Stimulated activated CD8-positive, alpha-beta memory T cell treated with anti-CD3 and anti-CD28 coated beads, Interleukin-4, amount 100 ng/mL, for 1 hour (primary cell): ENCODE measurements at places on chromosomes 1 and 21.
A peak's percentile ranks its signal among the peaks of the same experiment; 100 is the strongest.

DNA sequence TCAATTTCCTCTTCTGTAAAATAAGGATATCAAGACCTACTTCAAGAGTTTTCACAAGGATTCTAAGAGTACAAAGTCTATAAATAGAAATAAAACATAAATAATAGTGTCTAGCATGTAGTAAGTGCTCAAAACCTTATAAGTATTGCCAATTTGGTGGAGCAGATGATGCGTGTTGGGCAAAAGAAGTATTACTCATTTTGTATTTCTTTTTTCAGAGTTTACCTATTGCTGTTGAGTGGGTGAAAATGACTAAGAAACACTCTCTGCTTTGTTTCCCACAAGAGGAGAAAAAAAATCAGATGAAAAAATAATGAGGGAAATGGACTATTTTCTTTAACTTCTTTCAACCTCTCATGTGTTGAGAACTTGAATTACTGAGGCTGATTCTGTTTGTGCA, 103.3 kb upstream of the KCNK2 start:
- DNase-seq, result no peak

GRCh38 chr1:201632364-201632952, 93.5 kb downstream of the NAV1 start:
- DNase-seq, result no peak

DNA sequence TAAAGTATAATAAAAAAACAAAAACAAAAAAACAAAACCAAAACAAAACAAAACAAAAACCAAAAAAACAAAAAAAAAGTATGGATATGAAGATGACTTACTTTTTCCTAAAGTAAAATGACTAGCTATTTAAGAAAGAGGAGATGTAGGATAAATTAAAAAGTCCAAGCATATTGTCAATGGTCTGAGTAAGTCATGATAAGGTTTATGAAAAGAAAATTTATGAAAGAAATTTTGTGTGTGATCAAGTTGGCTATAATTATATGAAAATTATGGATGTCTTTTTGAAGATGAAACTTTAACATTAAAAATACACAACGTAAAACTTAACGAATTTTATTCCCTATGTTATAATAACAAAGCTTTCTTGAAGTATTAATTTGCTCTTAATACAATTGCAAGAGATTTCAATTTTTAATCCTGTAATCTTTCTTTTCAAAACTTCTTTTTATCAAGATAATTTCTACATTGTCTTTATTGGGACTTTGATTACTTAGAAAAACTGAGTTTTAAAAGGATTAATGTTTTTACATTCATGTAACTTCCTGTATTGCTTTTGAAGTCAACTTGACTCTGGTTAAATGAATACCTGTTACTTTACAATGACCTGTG, 200.9 kb upstream of the IVNS1ABP start:
- no peak for DNase-seq

GRCh38 chr1:36420836-36421317, 23.2 kb upstream of the LSM10 start:
- DNase-seq, result peak; percentile 86

- no peak for DNase-seq
Measured at GRCh38 chr1:234768569-234769283, 158.7 kb upstream of the IRF2BP2 start.
